ENCODE measurements at places on chromosomes 6 and 20.

GRCh38 chr20:35342154-35342769, 50.0 kb upstream of the FAM83C start:
- DNase-seq, result no peak

- DNase-seq, result no peak
Observed at GRCh38 chr6:155219858-155220301, 43.9 kb upstream of the CLDN20 start.

DNA sequence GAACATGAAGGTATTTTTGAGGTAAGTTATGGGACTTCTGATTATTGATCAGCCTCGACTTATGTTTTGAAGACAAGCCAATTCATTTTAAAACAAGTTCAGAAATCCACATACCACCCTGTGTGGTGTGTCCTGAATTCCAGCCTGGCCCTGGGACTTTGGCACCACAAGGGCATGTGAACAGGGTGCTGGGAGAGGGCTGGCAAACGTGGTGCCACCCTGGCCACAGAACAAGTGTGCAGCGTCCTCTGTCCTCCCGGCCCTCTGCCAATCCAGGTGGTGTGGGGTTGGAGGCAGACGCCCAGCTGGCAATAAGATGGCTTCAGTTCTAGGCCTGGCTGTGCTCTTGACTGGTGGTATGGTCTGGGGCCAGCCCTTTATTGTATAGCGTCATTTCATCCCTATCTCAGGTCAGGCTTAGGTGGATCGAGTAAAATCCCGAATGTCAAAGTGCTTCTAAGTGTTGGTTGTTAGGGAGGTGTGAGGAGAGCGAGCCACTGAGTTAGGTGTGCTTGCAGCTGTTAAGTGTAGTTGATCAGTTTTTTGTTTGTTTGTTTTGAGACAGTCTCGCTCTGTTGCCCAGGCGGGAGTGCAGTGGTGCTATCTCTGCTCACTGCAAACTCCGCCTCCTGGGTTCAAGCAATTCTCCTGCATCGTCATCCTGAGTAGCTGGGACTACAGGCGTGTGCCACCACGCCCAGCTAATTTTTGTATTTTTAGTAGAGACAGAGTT, 84.2 kb downstream of the RNF144B start:
- no peak for DNase-seq

DNA sequence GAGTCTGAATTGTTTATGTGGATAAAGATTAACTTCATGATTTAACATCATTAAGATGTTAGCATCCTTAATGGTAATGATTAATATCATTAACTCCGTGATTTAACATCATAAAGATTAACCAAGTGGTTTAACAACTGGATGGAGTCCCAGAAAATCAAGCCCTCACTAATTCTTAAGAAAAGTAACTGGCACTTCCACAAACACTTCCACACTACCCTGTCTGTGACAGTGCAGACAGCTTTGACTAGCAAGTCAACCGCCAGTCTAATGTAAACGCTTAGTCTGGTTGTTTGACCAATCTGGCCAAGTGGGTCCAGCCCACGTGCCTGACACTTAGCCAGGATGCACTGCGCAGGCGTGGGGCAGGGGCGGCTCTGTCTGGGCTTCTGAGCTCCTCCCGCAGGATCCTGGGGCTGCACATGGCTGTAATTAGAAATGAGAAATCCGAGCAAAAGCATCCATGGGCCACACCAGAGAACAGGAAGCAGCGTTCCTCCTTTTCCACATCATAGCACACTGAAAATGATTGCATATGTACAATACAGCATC, 424.2 kb downstream of the FOXA2 start:
- DNase-seq, result no peak

- no peak for DNase-seq
Observed at GRCh38 chr6:8157839-8158238, 55.5 kb upstream of the EEF1E1 start.

DNA sequence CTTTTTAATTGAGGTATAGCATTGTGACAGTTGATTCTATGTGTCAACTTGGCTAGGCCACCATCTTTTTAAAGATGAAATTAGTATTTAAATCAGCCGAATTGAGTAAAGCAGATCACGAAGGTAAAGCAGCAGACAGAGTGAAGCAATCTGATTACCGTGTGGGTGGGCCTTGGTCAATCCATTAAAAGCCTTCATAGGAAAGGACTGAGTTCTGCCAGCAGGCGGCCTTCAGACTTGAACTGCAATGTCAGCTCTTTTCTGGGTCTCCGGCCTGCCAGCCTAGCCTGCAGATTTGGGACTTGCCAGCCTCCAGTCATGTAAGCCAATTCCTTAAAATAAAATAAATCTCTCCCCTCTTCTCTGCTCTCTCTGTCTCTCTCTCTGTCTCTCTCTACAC, 22.4 kb upstream of the TGM2 start:
- peak; percentile 54 for DNase-seq
